ENCODE measurements at places on chromosomes 13 and 19.

GRCh38 chr19:34838753-34839431, 65.9 kb upstream of the ZNF599 start:
- no peak for DNase-seq

- DNase-seq: peak; percentile 52
These were observed 33.8 kb upstream of the GARRE1 start for GRCh38 chr19:34220472-34221063.

GRCh38 chr13:108919036-108919907, 289.9 kb downstream of the MYO16 start:
- DNase-seq: no peak

- DNase-seq: no peak
These were observed 111.4 kb upstream of the USP29 start for GRCh38 chr19:57008432-57008831.

Measured in GM13976 (cell line).